ENCODE measurements at places on chromosomes 6 and 20.

DNA sequence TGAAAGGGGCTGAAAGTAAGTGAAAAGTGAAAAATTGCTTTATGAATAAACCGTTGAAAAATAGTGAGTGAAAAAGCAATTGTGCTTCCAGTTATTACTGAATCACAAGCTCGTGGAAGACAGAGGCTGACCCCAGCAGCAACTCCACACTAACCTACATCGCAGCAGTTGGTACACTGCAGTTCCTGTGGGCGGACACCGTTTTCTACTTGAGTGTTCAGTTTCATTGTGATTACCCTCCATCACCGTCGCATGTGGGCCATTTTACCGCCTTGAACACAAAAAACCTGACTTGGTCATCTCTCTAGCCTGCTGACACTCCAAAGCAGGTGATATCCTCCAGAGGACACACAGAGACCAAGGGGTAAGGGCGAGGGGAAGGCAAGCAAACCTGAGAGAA, 28.4 kb downstream of the PRDM1 start:
- DNase-seq, result no peak

DNA sequence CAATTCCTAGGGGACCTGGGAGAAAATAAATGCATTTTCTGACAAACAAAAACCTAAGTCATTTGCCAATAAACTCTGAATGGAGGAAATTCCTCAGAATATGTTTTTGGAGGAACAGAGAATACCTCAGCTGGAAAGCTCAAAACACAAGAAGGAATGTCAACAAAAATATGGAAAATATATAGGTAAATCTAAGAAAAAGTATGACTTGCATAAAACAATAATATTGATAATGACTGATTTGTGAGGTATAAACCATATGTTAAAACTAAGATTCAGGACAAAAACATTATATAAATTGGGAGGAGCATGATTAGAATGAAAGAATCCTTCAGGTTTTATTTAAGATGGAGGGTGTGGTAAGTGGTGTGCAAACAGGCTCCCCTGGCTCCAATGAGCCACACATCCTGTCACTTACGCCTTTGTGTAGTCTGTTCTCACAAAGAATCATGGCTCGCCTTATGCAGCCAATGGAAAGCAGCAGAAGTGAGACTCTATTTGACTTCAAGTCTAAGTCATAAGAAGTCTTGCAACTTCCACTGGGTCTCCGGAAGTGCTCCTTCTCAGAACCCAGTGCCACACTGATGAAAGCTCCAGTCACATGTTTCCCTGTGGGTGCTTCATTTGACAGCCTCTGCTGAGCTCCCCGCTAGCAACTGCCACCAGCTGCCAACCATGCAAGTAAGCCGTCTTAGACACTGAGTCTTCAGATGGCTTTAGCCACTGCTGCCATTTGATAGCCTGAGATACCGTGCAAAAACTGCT, 8.1 kb downstream of the CFAP61 start:
- no peak for DNase-seq

- DNase-seq, result no peak
Observed at GRCh38 chr20:57332105-57333089, 2.8 kb downstream of the SPO11 start.

DNA sequence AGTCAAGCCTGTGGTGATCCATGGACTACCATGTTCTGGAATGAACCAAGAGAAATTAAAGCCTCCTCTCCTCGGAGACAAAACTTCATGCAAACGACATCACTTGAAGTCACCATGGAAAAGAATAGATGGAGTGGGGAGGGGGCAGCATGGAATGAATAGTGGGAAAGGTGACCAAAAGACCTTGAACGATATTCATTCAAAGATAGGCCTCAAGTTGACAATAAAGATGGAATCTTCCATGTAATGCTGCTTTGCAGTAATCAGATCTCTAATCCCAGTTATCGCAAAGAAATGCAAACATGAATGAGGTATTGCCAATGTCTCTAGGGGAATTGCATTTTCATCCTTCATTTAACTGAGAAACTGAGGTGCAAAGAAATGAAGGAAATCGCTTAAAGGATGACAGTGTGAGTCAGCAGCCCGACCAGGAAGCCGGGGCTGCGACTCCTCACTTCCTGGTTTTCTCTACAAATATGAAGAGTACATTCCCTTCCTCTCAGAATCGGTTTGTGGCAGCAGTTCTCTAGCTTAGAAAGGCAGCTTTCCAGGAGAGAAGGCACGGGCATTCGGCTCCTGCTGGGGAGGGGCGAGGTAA, 65.6 kb upstream of the RREB1 start:
- DNase-seq, result no peak

Measured in mesenteric fat pad (tissue), 1 donor.